Parietal lobe (tissue), 2 donors: ENCODE measurements at places on chromosomes 6 and 20. TPM values are rescaled to one million over a fixed set of nuclear protein-coding genes. Genes with fewer than 3 reads are reported as not detected.

DCDC2 gene
- 1.3 TPM for total RNA-seq

ATP6V1G2 gene
- 58.8 TPM for total RNA-seq

MOG gene
- 0.31 TPM for total RNA-seq

DEK gene
- total RNA-seq = 138 TPM

CPNE5 gene
- 15.3 TPM for total RNA-seq

SRMS gene
- not detected for total RNA-seq

BPIFB1 gene
- not detected for total RNA-seq

CBFA2T2 gene
- total RNA-seq = 34.4 TPM

DEFB124 gene
- not detected for total RNA-seq

RCAN2 gene
- 7.5 TPM for total RNA-seq

ANKRD6 gene
- 66.7 TPM for total RNA-seq

DYNLT2 gene
- total RNA-seq = 4.1 TPM

KIAA1586 gene
- 81.4 TPM for total RNA-seq

LPA gene
- 2.5 TPM for total RNA-seq

SYS1 gene
- 39.1 TPM for total RNA-seq

HLA-DMB gene
- total RNA-seq = 0.31 TPM

ZC2HC1B gene
- total RNA-seq = not detected

CRIP3 gene
- 16.6 TPM for total RNA-seq

TFAP2C gene
- total RNA-seq = 6.9 TPM

KIAA0408 gene
- total RNA-seq = 120 TPM

STMND1 gene
- not detected for total RNA-seq

ASCC3 gene
- 42.6 TPM for total RNA-seq

MYL9 gene
- total RNA-seq = not detected

CGAS gene
- total RNA-seq = 1.6 TPM

OVOL2 gene
- total RNA-seq = 0.94 TPM

SLC24A3 gene
- total RNA-seq = 16.0 TPM

PTK7 gene
- total RNA-seq = 43.8 TPM

SNAP25 gene
- 100 TPM for total RNA-seq

FOXA2 gene
- total RNA-seq = not detected

ESR1 gene
- under 0.01 TPM for total RNA-seq

DBNDD2 gene
- 13.1 TPM for total RNA-seq

DACT2 gene
- total RNA-seq = 1.3 TPM

RIPPLY2 gene
- 11.3 TPM for total RNA-seq
